SW480 (cell line): ENCODE measurements at places on chromosomes 3 and 15.

DNA sequence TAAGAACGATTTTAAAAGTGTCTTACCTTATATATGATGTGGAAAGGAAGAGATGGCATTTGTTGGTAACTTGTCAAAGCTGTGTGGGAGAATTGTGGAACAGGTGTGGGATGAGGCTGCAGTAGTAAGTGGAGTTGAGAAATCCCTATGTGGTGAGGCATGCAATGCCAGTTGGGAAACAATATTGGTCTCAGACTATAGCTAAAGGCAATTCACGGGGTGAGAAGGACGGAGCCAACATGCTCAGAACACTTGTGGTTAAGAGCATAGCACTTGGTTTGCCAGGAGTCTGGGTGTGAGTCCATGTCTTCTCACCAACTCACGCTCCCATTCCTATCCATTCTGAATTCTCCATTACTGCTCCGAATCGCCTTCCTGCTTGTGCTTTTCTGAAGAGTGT is 615.6 kb upstream of the ADAMTS9 start:
- DNase-seq = no peak

- DNase-seq = no peak
These were observed 21.8 kb downstream of the ITPR1 start for GRCh38 chr3:4514916-4515315.

GRCh38 chr15:71290881-71291635 is 175.8 kb downstream of the THSD4 start:
- no peak for DNase-seq

DNA sequence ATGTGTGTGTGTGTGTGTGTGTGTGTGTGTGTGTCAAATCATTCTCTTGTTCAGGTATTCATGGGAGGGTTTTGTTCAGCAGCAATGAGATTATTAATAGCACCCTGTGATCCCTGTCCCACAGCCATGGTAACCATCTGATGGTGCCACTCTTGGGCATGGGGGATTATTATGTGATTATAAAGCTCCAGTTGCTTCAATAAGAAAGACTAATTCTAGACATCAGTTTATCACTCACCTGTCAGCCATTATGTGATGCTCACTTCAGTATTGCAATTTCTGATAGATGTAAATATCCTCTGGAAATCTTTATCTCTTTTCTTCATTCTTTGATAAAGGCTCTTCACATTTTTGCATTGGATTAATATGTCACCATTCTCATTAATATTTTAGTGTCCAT is 145.9 kb upstream of the POU1F1 start:
- DNase-seq = no peak

DNA sequence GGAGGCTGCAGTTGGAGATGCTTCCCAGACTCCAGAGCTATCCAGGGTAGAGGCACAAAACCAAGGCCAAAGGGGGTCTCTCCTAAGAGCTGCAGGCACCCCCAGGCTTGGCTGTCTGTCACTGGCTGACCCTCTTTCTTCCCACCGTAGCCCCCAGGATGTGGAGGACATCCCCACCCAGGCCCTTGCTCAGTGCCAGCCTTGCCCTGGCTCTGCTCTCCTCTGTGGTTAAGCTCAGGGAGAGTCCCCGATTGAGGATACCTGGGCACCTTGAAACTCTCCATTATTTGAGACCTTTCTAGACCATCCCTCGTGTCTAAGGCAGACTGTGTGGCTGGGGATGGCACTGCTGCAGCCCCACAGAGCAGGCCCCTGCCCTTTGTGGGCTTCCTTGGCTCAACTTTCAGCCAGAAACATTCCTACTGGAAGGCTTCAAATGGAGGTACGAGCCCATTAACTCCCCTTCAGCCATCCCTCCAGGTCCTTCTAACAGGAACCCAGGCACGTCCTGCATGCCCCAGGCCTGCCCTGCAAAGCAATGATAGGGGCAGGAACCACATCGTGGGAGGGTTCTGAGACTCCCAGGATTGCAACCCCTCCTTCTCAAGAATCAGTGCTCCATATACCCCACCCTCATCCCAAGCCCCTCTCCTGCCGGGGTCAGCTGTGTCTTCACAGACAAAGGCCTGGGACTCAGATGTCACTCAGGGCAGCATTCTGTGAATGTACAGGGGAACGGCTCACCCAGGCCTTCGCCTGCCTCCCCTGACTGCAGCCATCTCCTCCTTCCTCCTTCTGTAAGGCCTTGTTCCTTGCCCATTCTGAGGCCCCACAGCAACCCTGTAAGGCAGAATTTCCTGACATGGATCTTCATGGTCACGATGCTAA is 102.9 kb upstream of the ABHD17C start:
- DNase-seq = no peak

- no peak for DNase-seq
These were observed 51.9 kb downstream of the CERS3 start for GRCh38 chr15:100476805-100477204.

DNA sequence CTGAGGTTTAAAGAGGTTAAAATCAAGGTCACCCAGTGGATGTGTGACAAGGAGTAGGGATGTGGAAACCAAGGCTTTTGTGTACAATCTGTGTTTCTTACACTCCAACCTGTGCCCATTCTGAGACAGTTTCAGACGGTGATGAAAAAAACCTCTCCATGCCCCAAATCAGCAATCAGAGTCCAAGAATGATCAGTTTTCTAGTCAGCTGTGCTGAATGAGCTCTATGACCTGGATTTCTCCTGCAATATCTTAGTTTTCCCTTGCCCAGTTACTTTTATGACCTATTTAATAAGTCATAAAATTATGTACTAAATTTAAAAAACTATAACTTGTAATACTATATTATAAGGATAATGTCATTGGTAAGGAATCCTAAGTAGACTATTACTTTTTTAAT is 37.5 kb upstream of the CBLB start:
- no peak for DNase-seq

GRCh38 chr15:41620536-41621199 is 39.5 kb upstream of the MGA start:
- DNase-seq = peak; percentile 33

GRCh38 chr3:170772175-170772574 is 97.8 kb downstream of the RPL22L1 start:
- no peak for DNase-seq

DNA sequence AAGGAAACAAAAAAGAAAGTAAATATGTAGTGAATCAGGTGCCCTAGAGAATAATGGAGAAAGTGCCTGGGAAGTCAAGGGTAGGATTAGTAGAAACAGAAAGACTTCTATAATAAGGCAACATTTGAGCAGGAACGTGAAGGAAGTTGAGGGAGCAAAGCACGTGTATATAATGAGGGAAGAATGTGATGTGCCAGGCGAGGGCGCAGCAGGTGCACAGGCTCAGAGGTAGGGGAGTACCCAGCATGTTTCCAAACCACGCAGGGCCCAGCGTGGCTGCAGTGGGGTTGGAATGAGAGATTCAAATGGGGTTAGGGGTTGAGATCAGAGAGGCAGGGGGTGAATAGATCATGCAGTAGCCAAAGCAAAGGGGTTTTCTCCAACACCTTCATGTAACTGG is 91.9 kb upstream of the VGLL4 start:
- no peak for DNase-seq

DNA sequence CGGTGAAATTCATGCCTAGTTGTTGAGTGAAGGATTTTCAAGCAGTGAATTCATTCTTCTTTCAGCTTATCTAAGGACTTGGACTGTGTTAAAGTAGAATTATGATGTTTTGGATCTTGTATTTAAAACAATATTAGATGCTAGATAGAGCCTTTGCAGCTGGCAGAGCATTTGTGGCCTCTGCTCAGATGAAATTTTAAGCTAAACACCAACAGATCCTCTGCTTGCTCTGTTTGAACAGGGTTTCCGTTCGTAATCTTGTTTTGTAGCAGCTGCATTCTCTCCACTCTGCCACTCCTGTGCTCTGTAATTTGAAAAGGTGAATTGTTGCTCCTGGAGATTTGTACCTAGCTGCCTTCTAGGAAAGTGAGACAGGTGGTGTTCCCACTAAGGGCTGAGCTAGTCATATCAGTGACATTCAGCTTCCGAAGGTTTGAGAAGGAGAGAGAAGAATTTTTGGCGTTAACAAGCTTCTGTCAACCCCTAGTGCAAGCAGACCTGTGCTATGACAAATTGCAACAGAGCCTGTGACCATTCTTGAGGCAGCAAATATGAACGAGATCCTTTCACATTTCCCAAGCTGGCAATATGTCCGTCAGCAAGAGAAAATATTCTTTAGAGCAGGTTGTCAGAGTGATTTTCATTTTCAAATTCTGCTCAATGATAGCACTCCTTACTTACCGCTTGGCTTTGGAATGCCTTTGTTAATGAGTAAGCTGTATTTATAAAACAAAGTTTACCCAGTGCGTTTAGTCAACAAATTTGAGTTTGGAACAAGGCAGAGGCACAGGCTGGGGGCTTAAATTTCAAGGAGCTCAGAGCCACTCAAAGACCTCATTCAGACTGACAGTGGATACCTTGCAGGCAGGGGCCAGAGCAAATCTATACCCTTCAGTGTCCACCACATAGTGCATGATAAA is 5.3 kb downstream of the CHST2 start:
- DNase-seq = no peak

- no peak for DNase-seq
These were observed 185.2 kb upstream of the CFAP20DC start for GRCh38 chr3:59234884-59235633.

DNA sequence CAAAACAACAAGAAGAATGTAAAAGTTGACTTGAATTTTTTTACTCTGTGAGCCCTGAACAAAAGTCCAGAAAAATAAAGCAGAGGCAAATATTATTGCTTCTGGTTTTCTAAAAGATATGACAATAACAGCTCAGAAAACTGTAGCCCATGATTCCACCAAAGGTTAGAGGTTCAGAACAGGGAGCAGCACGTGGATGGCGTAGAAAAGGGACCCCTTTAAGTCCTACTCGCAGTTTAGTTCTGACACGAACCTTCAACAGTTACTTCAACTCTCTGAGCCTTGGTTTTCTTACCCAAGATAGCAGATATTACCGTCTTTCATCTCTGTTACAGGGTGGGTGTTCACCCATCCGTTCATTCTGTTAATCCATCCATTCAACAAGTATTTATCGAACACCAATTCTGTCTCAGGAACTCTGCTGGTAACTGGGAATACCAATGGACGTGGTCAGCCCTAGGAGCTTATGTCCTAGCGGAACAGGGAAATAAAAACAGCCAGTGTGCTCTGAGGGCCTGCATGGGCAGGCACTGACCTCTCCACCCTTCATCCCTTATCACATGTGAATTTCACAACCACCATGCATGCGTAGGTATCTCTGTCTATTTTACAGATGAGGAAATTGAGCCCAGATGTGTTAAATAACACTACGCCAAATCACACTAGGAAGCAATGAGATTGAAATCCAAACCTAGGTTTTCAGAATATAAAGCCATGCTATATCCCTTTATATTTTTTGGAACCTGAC is 274.2 kb upstream of the ICE2 start:
- no peak for DNase-seq

DNA sequence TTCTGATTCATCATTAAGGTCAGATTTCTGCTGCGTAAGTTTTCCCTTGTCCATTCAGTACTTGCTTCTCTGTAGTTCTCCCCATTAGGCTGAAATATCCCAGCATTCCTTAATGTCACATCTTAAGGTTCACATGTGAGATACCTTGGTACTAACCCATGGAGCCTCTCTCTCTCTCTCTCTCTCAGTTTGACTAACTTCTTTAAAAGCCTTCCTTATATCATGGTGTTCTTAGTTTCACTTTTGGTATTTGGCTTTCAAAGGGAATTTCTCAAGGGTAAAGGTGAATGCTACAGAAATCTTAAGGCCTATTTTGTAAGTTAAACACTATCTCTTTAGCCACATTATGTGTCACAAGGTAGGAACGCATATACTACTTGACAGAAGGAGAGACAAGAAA is 427.3 kb upstream of the ZNF717 start:
- no peak for DNase-seq

DNA sequence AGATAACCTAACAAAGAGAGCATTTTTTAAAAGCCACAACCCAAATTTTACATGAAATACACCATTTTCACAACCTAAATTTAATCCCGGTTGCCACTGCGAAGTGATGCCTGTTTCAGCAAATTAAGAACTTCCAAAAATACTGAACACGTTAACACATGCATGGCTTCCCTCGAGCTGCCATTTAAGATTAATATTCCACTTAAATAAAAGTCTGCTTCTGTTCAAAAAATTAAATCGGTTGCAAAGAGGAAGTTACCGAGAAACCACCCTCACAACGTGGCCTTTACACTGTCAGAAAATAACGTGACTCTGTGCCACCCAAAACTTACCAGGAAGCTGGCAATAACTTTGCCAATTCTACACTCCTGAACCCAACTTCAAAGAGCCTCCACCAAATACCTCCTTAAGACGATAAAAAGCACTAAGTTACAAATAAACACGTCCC is 1.2 kb downstream of the TBL1XR1 start:
- DNase-seq = peak; percentile 45

DNA sequence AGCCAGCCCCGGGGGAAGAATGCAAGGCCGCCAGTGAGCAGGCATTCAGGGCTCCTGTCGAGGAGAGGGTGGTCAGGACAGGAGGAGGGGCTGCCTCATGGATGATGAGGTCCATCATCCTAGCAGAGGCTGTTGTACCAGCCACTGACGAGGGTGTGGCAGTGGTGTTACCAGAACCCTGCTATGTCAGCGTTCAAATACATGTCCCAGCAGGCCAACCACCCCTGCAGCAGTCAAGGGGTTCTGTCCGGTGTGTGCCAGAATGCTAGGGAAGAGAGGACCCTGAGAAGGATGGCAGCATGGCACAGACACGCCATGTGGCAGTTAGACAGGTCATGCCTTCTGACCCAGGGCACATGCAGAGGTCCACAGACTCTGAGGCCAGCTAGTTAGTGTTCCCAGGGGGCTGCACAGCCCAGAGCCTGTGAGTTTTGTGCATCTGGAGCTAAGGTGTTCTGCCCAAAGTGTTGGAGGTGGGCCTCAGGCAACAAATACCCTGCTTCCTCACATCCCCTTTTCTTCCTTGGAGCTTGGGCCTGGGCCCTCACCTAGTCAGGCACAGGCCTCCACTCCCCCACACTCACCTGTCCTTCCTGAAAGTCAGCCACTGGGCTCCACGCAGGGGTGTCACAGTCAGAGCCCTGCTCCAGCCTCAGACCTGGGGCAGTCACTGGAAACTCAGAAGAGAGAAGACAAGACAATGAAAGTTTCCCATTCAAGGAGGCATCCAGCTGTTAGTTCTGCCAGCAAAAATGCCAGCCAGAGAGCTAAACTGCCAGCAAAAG is 7.8 kb downstream of the PAK6 start:
- no peak for DNase-seq

DNA sequence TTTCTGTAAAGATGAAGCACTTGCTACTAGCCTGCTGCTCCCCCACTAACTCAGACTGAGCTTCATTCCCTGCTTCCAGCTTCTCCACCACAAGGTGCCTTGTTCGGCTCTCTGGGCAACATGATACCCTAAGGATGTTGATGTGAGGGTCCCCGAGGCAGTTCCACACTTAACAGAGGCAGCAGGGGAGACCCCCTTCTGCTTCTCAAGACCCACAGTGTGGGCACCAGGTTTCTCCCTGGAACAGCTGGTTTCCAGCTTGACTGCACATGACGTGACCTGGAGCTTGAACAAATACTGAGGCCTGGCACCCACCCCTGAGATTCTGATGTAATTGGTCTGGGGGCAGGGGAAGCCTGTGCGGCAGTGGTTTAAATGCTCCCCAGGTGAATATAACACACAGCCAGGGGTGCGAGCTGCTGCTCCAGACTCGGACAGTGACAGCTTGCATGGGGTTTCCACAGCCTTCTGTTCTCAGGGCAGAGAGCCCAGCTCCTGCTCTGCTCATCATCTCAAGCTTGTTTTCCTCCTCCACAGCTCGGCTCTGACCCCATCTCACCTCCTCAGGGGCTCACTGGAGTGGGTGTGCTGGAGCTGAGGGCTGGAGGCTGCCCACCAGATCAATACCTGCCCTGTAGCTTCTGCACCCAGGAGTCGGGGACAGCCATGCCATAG is 95.0 kb upstream of the HACD2 start:
- no peak for DNase-seq

- peak; percentile 90 for DNase-seq
These were observed at the start of gene NAA50 for GRCh38 chr3:113745756-113746547. TSS of gene NAA50 (minus strand) at chr3:113746249. CDS start at chr3:113745949, 300 bp downstream.
